ENCODE measurements at places on chromosomes 2 and 18.

- no peak for DNase-seq
Measured at GRCh38 chr2:144151405-144151804, 368.5 kb downstream of the ZEB2 start.

GRCh38 chr2:205701509-205701908, 19.2 kb downstream of the NRP2 start:
- DNase-seq: no peak

- no peak for DNase-seq
Measured at GRCh38 chr2:29322011-29322410, 206.8 kb downstream of the CLIP4 start.

GRCh38 chr2:68441179-68441993, 25.7 kb downstream of the FBXO48 start:
- peak; percentile 61 for DNase-seq

DNA sequence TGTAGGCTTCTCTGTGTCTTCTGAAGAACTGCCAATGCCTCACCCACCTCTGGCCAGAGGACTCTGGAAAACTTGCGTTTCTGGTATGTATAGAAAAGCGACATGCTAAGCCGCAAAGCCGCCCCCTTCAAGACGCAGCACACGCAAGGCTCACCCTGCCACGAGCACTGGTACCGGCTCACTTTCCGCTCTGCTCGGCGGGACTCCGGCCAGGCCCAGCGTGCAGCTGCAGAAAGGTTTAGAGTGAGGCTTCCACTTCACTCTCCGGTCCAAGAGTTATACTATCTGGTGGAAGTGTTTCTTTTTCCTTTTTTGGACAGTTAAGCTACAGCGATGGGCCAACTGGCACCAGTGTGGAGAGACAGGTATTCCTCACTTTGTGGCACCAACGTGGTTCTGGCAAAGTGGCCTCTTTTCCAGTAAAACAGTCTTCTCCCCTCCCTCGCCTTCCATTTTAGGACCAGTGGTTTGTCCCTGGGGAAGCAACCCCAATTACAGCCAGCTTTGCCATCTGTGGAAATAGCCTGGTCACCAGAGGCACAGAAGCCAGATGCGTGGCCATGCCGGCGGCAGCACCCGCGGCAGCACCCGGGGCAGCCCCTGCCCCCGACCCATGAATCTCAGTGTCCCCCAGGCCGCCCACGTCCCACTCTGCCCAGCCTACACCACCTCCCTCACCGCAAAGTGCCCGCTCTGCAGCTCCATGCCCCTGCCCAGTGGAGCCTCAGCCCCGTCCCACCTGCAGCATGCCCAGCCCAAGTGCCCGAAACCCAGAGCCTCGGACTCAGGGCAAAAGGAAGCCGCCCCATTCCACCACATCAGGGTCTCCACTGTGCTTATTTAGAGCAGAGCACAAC, 91.6 kb upstream of the CTDP1 start:
- DNase-seq: no peak

DNA sequence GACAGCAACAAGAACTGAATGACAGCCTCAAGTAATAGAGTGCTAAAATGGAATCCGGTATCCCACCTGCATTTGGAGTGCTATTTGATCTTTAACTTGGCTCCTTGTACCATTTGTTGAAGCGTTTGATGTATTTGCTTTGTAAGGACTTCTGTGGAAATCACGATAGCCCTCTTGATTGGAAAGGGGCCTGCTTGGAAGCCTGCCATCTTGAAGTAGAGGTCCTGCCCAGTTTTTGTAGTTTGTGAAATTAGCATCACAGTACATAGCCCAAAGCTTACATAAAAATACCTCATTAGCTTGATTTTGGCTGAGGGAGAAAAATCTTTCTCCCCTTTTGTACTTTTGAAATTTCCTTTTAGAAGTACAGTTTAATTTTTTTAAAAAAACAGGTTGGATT, 2.7 kb downstream of the CDCA7 start:
- no peak for DNase-seq

DNA sequence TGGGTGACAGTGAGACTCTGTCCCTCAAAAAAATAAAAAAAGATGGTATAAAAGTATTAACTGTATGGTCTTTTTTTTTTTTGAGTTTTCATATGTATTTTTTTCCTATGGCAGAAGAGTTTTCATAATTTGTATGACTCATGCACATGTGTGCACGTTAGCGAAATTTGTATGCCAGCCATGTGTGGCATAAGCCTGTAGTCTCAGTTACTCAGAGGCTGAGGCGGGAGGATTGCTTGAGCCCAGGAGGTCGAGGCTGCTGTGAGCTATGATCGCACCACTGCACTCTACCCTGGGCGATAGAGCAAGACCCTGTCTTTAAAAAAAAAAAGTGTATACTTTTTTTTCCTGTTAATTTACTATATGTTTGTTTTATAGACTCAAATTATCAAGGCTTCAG, 160.8 kb downstream of the TGIF1 start:
- no peak for DNase-seq

DNA sequence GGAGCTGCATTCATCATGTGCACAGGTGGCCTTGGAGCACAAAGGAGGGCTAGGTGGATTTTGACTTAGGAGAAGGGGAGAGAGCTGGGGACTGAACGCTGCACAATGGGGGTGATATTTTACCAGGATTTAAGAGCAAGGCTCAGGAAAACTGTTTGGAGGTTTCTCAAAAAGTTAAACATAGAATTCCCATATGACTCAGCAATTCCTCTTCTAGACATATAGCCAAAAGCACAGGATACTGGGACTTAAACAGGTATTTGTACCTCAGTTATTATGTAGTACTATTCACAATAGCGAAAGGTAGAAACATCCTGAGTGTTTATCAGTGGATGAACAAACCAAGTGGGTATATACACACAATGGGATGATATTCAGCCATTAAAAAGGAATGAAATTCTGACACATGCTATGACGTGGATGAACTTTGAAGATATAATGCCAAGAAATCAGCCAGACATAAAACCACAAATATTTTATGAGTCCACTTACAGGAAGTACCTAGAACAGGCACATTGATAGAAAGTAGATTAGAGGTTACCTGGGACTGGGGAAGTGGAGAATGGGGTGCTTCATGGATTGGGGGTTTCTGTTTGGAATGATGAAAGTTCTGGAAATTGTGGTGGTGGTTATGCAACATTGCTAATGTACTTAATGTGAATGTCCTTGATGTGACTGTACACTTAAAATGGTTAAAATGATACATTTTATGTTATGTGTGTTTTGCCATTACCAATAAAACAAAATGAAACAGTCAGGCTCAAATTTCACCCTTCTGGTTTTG, 216.9 kb downstream of the HAUS1 start:
- DNase-seq: no peak

DNA sequence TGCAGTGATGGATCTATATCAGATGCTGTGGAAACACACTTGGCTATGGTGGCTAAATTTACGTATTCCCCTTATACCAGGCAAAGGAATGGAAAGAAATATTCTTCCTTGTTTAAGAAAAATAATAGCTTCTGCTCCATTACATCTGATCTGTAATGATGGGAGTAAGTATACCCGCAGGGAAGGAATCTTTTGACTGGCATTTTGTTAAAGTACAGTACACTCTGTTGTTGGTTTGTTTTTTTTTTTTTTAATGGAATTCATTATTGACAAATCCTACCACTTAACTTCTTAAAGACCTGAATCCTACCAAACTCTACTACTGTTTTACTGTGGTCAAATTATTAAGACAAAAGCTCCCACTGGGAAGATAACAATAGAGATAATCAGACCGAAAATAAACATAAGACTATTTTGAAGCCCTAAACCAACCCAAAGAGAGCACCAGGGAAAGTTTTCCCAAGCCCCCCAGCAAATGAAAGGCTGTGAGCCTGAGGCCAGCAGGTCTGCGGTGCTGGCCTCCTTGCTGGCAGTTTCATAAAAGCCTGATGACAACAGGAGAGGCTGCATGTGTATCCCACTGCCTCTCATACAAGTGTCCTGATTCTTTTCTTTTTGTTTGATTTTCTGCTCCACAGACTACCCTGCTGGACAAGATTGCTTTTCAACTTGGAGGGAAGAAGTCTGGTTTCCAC, 101.0 kb downstream of the SLC25A12 start:
- DNase-seq: no peak

All from HEK293T (cell line).